ENCODE measurements at places on chromosomes 2 and 18.

DNA sequence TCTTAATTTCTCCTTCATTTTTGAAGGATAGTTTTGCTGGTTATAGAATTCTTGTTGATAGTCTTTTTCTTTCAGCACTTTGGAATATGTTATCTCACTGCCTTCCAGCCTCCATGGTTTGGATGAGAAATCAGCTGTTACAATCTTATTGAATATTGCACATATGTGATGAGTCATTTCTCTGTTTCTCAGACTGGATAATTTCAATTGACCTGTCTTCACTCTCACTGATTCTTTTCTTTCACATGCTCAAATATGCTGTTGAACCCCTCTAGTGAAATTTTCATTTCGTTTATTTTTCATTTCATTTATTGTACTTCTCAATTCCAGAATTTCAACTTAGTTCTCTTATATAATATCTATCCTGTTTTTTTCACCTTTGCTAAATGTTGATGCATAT, 22.2 kb downstream of the PDK1 start:
- DNase-seq, result no peak

GRCh38 chr2:30231996-30232800, 864 bp downstream of the LBH start:
- DNase-seq, result peak; percentile 77

DNA sequence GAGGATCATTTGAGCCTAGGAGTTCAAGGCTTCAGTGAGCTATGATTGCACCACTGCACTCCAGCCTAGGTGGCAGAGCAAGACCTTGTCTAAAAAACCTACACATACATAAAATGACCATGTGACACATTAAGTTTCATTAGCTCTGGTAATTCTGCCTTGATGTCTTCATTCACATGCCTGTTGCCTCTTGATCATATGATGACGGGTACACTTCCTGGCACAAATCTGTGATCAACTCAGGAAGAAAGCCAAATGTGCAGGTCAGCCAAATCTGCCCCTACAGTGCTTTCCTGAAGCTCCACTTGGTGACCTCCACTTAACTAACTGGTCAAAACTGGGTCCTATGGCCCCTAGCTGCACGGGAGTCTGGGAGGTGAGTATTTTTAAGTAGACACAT, 54.4 kb upstream of the B3GNT7 start:
- DNase-seq, result no peak

GRCh38 chr2:1636791-1637415, 107.4 kb downstream of the PXDN start:
- DNase-seq, result no peak

- DNase-seq, result no peak
Measured at GRCh38 chr2:112583497-112584133, 794 bp upstream of the CHCHD5 start.

- no peak for DNase-seq
Measured at GRCh38 chr18:54392543-54393023, 34.9 kb downstream of the C18orf54 start.

DNA sequence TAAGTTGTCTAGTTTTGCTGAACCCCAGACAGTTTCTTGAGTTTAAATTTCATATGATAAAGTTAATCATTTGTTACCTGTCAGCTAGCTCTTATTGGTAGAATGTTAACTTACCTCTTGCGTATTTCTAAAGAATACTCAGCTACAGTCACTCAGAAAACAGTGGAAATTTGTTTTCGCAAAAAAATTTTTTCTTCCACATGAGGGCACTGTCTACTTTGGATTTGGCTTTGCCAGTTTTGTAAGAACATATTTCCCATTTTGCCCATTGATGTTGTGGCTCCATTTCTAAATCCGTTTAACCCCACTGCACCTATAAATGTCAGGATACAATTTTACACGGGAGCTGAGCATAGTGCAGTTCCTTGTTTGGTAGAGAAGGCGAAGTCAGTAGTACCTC, 19.1 kb upstream of the GCFC2 start:
- no peak for DNase-seq

- DNase-seq, result peak; percentile 64
Measured at GRCh38 chr18:24014986-24015638, 558 bp downstream of the TTC39C start.

GRCh38 chr2:235025800-235026536, 74.2 kb downstream of the SH3BP4 start:
- no peak for DNase-seq

GRCh38 chr2:144339048-144339447, 180.9 kb downstream of the ZEB2 start:
- DNase-seq, result no peak

DNA sequence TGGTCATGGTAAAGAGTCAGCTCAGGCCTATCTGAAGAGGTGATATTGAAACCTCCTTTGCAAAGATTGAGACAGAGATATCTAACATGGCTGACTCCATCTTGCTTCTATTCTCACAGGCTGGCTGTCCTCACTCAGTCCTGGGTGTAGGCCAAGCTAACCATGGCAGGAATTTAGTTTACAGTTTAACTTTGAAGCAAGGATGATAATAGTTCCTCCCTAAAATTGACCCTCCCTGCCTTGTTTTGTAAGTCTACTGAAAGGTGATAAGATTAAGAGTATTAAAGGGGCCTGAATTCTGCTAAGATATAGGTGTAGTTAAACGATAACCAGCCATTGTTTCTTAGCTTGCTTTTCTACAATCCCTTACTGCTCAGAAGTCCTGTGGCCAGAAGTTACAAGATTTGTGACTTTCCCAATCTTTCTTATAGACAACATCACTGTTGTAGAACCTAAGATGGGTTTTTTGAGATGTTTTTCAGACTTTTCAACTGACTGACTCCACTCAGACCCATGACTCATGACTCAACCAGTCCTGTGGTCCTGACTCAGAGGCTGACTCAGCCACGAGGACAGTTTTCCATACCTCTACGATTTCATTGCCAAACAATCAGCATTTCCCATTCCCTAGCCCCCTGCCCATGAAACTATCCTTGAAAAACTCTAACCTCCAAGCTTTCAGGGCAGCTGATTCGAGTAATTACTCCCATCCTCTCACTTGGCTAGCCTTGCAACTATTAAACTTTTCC, 195.7 kb upstream of the SESTD1 start:
- DNase-seq, result no peak

Data from activated naive CD4-positive, alpha-beta T cell treated with Interleukin-2 at 50 U/mL for 16 hours (primary cell).